NK-92 treated with Interleukin-12 subunit alpha and Interleukin-12 subunit beta, amount 100 ng/mL, for 24 hours (cell line): ENCODE measurements at places on chromosomes 11 and 22.

DNA sequence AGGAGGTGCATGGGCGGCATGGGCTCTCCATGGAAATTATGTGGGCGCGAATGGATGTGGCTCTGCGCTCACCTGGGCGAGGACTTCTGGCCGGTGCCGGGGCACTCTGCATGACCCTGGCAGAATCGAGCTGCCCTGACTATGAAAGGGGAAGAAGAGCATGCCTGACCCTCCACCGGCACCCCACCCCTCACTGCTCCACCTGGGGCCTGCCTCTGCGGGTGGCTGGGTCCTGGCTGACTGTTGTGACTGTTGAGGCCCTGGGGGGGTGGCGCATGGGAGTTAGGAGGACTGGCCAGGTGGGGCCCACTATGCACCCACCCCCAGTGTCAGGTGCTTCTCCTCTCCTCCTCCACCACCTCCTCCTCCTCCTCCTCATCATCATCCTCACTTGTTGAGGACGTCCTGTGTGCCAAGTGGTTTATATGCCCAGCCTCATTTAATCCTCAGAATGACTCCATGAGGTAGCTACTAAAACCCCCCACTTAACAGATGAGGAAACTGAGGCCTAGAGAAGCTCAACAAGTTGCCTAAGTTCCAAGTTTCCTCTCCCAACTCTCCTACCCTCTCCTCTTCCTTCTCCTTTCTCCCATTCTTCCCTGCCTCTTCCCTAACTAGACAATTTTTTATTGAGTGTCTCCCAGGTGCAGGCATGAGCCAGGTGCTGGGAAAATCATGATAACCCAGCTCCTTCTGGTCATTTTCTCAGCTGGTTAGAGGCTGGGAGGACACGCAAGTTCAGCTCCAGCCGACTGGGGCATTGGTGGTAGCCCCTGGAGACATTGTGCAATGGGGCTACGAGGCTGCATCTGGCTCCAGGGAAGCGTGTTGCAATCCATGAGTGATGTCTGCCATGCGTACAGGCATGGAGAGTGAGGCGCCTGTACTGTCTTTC is 2.3 kb downstream of the MYEOV start:
- DNase-seq, result peak; percentile 31

DNA sequence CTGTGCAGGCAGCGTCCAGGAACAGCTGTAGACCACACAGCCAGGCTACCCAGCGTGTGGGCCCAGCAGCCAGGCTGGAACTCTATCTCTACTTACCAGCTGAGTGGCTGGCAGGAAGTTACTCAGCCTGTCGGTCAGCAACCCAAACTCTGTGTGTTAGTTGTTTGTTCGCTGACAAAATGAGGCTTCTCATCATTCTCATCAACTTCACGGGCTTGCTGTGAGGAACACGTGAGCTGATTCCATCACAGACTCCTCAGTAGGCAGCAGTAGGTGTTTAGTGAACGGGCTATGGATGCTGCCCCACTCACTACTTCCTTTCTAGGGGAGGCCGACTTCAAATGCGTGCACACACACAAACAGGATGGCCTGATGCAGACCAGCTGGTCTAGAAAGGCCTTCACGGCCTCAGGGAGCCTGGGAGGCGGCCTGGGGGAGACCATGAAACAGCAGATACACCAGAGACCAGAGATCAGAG is 830 bp upstream of the SPDYC start:
- DNase-seq, result no peak

DNA sequence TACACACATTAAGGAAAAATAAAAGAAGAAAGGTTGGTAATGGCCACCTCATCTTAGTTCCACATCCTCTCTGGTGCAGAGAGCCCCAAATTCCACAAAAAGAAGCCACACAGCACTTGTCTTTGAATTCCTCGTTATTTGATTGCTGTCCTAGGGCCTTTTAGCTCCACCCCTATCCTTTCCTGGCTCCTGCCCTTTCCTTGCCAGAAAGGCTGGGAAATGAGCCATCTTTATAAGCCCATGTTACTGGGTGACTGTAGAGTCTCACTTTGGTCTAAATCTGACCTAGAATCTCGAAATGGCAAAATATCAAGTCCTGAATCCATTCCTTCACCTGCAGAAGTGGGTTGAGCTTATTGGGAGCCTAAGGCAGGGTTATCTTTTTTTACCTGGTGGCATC is 4.3 kb upstream of the TMEM132A start:
- DNase-seq, result no peak

DNA sequence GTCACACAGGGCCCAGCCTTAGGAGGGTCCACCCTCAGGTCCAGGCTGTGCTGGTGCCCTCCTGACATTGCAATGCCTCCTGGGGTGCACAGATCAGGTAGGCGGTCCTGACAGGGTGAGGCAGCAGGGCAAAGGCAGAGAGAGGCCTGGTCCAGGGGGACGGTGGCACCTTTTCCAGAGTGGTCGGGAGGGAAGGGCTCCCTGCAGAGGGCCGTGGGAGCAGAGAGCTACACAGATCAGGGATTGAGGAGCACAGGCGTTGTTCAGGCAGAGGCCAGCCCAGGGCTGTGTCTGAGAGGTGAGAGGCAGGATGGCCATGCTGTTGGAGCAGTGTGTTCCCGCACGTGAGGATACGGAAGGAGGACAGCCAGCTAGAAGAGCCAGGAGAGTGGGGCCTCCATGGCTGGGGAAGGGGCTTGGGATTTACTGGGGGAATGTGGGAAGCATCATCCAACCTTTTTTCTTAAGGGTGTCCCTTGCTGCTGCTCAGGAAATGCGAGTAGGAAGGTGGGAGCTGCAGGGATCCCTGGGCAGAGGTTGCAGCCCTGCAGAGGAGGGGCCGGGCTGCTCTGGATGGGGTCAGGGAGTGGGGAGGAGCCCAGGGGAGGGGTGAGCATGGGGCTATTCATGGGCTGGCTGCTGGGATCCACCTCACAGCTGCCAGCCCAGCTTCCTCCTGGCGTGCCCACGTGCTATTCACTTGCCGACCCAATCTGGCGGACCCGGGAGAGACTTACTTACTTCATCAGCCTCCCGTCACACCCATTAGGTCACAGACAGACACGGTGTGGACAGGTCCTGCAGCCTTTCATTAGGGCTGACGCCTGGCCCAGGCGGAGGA is 1516.4 kb downstream of the TBC1D22A start:
- no peak for DNase-seq

GRCh38 chr22:46395145-46395544 is 59.6 kb downstream of the TRMU start:
- no peak for DNase-seq

- DNase-seq, result no peak
These were observed 28.7 kb downstream of the ZNRF3 start for GRCh38 chr22:28911777-28912669.

GRCh38 chr22:25970999-25971811 is 198.1 kb upstream of the SEZ6L start:
- no peak for DNase-seq
